Left renal pelvis (tissue), 4 donors: ENCODE measurements at places on chromosomes 12 and 14.
A peak's percentile ranks its signal among the peaks of the same experiment; 100 is the strongest.

- peak; percentile 16 for DNase-seq
Measured at GRCh38 chr14:70073924-70074566, 114.7 kb downstream of the SLC8A3 start.

DNA sequence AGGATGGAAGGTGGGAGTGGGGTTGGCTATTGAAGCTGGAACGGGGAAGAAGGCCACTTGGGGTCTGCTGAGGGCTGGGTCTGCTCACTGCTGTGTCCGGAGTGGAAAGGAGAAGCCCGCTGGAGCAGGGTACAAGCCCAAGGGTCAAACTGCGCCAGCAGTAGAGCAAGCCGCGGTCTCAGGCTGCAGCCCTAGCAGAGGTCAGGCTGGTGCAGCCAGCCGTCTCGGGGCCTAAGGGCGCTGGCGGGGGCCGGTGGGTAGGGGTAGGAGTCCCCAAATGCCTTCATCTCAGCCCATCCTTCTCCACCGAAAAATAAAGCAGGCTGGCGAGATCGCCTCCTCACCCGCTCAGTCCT is 718 bp upstream of the JDP2 start:
- no peak for DNase-seq

GRCh38 chr12:104219361-104219892 is 3.8 kb downstream of the TXNRD1 start:
- no peak for DNase-seq

- DNase-seq: no peak
Measured at GRCh38 chr12:102512523-102512922, 32.2 kb upstream of the IGF1 start.

GRCh38 chr14:64185184-64185583 is 109.0 kb downstream of the ESR2 start:
- no peak for DNase-seq

DNA sequence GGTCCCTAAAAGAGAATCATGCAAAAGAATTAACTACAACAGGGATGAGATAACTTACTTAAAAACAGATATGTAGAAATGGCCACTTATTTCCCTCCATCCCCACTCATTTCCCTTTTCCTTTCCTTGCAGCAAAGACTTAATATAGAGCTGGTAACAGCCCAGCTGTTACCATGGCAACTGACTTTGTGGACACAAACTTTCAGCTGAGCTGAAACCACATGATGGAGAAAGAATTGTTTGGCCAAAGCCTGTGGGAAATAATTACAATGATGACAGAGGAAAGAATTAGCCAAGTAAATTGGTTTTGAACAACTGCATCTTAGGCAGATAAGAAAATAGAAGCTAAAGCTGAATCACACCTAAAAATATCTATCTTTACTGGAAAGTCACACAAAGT is 364.9 kb downstream of the GALC start:
- peak; percentile 71 for DNase-seq

DNA sequence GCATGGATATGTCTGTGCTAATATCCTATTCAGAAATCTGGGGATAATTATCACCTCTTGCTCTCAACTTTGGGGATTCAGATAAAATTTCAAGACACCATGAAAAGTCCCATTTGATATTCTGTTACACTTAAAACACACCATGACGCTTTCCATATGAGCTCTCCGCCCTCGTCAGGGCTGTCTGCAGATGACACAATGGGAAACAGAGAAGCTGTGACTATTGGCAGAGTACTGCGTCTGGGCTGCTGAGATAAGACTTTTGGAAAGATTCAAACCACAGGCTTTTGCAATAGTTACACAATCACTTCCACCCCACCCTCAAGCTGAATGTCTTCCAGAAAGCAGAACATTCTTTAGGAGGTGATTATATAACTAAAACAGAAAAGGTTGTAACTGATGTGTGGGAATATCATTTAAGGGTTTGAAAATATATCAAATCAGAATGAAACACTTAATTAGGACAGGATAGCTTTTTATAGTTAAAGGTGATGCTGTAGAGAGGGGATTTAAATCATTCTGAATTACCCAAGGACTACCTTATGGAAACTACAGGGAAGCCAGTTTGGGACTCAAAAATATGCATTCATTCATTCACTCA is 75.3 kb upstream of the TMPO start:
- no peak for DNase-seq

DNA sequence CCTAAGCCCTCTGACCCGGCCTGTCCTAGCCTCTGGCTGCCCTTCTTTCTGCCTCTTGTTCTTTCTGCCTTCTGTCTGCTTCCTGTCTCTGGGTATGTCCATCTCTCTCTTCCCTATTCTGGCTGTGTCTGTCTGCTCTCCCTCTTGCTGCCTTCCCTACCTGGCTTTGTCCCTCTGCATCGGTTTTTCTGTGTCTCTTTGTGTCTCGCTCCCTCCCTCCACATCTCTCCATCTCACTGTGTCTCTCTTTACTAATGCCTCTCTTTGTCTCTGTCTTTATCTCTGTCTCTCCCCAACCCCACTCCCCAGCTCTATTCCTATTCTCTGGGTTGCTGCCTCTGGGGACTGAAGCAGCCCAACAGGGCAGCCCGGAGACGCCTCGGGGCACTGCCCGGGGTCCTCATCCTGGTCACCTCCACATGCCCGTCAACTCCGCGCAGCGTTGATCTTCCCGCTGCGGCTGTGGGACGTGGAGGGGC is 10.1 kb downstream of the SHMT2 start:
- DNase-seq: no peak

GRCh38 chr12:22372277-22372837 is 37.9 kb upstream of the ST8SIA1 start:
- DNase-seq: no peak

DNA sequence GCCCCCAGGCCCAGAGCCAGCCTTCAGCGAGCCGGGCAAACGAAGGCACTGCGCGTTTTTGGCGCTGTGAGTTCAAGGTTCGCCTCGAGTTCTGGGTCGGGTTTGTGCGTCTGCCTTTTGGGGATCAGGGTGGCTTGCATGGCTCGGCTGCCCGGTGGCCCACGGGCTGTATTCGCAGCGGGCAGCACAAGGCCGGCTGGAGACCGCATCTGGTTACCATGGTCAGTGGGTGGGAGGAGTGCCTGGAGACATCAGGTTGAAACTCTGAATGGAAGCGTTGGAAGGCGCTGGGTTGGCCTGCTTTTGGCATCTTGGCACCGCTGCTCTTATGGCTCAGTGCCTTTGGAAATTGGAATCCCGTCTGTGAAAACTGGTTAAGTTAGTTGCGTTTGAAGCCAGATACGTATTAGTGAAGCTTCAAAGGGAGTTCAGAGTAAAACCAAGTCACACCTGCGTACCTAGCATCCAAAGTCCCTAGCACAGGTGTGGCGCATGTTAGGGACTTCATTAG is 50.9 kb downstream of the SNAPC1 start:
- no peak for DNase-seq

- no peak for DNase-seq
Measured at GRCh38 chr14:56753396-56753795, 56.9 kb downstream of the OTX2 start.

DNA sequence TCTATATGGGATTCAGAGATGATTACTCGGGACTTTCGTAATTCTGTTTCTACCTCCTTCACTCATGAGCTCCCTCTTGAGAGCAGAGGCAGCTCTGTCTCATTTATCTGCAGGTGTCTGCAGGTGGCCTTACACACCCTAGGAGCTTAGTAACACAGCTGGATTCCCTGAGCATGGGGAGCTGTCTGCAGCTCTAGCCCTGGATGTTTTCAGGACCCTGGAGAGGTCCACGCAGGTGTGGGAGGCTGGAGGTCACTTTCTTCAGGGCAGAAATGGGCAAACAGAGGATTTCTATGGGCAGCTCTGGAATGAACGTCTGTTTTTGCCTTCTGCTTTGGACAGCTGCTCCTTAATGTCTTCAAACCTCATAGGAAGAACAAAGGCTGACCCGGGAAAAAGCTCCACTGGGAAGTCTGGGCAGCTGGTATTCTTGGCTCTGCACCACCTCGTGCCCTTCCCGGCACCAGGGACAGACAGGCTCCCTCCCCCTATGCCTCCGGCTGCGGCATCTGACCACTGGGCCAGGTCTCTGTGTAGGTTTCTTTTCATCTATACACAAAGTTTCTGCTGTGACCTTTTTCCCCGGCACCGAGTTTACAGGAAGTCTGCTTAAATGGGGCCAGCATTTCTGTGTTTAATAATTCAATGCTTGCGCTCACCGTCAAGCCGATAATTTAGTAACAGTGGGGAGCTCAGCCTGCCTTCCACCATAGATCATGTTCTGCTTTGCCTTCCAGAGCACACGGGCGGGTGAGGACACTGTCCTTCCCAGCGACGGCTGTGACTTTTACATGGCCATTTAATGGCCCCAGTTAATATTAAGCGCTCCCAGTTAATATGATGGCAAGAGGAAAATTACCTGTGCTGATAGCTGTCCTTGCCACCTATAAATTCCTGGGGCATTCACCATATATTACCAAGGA is 320.2 kb upstream of the SFSWAP start:
- DNase-seq: peak; percentile 69

DNA sequence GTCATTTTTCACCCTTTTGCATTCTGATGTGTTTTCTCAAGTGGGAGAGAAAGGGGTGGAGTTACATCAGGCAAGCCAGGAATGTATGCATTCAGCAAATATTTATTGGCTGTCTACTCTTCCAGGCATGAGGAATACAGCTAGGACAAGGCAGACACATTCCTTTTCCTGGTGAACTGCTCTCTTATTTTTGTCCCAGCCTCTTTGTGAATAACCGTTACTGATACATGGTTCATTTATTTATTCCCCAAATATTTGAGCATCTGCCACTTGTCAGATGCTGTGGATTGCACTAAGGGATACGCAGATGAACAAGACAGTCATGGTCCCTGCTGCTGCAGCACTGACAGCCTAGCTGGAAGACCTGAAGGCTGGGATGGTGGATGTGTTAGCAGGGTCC is 6.1 kb downstream of the PELI2 start:
- DNase-seq: no peak

DNA sequence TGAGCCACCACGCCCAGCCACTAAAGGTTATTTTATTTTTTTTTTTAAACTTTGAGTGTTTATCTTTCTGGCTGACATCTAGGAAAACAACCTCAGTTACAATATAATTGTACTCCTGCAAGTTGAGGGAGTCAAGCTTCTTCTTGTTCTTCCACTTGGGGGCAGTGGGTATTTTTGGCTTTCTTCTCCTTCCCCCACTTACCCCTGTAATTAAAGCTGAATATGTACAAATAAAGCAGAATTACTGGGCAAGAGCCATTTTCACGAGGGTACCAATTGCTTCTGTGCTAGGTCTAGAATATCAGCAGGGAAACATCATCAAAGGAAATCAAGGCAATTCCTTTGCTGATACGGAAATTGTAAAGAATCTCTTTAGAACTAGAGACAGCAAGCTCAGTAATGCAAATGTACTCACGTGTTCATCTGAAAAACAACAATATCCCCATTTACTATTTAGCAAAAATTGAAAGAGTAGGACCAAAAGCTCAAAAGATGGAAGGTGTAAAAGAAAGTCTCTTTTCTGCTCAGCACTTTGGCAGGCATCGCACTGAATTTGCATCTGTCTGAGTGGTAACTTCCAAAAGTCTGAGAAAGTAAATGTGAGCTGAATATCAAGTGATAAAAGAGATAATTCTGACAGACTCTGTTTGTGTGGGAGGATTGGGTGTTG is 72.8 kb downstream of the TAOK3 start:
- DNase-seq: no peak

DNA sequence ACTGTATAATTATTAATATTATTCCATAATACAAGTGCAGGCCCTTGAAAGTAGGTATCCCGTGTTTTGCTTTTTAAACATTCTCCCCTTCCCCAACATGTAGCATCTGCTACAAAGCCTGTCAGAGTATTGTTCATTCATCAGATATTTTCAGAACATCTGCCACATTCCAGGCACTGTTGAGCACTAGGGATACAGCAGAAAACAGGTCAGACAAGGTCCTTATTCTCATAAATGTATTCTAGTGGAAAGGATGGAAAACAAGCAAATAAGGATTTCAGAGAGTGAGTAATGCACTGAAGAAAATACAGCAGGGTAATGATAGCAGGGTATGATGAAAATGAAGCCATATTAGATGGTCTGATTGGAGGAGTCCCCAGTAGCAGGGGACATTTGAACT is 3.8 kb downstream of the ERP29 start:
- no peak for DNase-seq

DNA sequence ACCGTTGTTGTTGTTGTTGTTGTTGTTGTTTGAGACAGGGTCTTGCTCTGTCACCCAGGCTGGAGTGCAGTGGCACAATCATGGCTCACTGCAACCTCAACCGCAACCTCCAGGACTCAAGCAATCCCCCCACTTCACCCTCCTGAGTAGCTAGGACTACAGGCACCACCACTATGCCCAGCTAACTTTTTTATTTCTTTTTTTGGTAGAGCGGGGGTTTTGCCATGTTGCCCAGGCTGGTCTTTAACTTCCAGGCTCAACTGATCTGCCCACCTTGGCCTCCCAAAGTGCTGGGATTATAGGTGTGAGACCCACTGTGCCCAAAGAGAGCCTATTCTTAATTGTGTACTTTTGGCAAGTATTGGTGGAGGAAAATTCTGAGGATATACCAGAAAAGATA is 25.7 kb downstream of the MOK start:
- no peak for DNase-seq

DNA sequence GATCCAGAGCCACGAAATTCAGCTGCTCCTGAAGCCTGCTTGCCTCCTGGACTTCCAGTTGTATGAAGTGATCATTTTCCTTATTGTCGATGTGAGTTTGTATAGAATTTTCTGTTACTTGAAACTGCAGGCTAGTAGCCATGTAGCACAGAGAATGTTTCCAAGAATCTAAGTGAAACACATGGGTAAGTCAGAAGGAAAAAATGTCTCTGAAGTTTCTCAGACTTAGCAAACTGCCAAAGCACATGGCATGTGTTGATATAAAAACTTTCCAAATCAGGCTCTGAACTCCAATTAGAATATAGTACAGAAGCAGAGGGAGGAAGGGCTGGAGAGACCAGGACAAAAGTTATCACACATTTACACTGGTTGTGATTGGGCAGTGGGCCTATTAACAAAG is 9.8 kb upstream of the PCNX1 start:
- DNase-seq: no peak

DNA sequence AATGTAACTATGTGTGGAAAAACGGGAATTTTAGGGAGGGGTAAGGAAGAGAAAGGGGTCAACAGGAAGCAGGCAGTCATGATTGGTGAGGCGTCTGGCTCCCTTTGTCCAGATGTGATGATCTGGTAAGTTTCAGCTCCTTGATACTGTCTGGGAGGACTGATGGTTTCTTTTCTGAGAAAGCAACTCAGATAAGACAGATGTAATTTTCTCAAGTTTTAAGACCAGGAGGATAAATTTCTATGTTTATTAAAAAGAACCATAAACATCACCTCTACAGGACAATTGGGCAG is 21.9 kb upstream of the AMN1 start:
- DNase-seq: no peak

- DNase-seq: no peak
Measured at GRCh38 chr14:71751264-71751663, 181.0 kb upstream of the RGS6 start.
